Inflammatory macrophage treated with lipopolysaccharide for 1 hour (primary cell): ENCODE measurements at places on chromosomes 13 and 19.

- DNase-seq = peak; percentile 23
These were observed 24.6 kb downstream of the NOSIP start for GRCh38 chr19:49555600-49556411.

DNA sequence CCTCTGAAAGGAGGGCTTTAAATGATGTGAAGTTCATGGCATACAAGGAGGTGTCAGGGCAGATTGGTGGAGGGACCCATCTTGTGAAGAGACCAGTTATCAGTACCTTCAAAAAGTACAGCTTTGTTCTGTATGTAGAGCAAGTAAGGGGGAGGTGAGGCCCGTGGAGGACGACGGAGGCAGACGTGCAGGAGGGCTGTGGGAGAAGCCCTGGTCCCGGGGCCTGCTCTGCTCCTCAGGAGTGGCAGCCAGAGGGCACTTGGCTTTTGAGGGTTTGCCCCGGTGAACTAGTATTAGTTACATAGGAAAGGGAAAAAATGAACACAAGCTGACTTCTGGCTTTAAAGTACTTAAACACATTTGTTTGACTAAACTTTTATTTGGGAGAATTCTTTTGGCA is 42.1 kb downstream of the COG3 start:
- no peak for DNase-seq

GRCh38 chr13:100566543-100566942 is 22.0 kb downstream of the GGACT start:
- DNase-seq = no peak

- peak; percentile 50 for DNase-seq
These were observed 89.2 kb downstream of the RGCC start for GRCh38 chr13:41546372-41547190.

- DNase-seq = no peak
These were observed 353.5 kb downstream of the DACH1 start for GRCh38 chr13:71513411-71514033.

DNA sequence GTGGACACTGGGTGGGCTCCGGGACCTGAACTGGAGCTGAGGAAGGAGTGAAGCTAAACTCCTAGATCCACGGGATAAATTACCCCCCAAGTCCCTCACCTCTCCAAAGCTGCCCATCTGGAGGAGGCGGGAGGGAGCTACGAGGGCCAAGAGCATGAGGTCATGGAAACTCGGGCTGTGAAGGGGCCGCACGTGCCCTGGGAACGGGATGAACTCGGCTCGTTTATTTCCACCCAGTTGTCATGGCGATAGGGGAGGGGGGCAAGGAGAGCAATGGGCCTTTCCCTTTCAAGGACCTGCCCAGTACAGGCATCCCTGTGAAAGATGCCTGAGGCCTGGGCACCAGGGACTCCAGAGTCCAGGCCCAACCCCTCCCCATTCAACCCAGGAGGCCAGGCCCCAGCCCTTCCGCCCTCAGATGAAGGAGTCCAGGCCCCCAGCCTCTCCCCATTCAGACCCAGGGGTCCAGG is 3.8 kb downstream of the PPP1R12C start:
- no peak for DNase-seq

DNA sequence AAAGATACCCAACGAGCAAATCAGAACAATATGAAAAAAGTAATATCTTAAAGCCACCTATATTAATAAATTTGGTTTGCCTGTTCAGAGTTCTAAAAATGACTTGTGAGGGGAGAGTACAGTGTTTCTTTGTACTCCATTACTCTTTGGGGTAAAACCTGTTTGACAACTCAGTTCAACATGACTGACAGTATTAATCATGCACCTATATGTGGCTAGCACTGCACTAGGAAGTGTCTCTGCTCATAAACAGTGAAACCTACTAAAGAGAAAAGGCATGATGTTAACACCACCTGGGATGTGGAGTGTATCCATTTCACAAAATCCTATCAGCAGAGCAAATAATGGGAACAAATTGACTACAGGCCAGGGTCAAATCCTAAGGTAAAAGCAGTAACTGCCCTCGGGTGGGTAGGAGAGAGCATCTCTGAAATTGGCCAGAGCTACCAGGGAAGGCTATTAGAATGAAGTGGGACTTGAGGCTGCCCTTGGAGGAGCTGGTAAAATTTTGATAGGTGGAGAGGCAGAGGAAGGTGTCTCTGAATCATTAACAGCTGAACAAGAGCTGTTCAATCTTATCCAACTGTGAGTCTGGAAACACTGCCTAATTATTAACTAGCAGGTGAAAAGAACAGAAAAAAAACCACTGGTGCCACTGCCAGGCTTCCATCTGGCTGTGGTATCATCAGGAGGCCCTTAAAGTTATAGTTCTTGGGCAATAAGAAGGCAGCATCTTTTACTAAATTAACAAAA is 365.1 kb downstream of the DNAJC15 start:
- DNase-seq = no peak

GRCh38 chr19:45768655-45768983 is 433 bp downstream of the SIX5 start:
- DNase-seq = peak; percentile 61

GRCh38 chr19:14003251-14004055 is 2.7 kb downstream of the RFX1 start:
- DNase-seq = no peak

DNA sequence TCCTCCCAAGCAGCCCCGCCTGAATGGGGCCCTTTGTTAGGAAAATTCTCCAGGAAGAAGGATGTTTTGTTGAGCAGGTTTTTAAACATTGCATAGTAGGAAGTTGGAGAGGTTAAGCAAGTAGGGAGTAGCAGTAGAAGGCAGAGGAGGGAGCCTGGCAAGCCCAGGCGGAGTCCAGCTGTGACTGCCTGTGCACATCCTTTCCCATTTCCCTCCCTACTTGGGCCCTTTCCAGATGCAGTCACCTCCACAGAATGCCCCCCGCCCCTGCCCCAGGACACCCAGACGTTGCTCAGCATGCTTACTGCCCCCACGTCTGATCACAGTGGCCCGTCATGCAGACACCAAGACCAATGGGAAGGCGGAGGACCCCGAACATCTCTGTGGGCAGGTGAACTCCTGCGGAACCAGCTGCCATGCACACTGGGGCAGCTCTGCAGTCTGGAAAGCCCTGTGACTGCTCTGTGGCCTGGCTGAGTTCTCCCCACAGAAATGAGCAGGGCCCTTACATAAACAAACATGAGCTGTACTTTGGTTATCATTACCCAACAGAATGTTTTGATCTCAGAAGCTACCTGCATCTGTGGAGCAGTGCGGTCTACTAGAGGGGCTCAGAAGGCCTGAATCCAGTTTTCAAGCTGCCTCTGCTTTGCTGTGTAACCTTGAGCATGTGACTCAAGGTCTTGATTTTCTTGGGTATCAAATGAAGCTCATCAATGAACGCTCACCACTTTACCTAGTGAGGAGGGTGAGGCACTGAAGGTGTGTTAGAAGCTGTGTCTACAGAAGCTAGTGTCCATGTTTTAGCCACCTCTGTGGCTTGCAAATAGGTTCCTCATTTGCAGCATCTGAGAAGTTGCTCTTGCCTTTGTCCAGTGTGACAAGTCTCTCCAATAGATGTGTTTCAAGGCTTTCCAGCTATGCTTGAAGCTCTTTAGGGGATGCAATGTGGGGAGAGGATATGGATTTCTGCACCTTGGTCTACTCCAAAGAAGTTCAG is 84.2 kb downstream of the TNFRSF19 start:
- no peak for DNase-seq

DNA sequence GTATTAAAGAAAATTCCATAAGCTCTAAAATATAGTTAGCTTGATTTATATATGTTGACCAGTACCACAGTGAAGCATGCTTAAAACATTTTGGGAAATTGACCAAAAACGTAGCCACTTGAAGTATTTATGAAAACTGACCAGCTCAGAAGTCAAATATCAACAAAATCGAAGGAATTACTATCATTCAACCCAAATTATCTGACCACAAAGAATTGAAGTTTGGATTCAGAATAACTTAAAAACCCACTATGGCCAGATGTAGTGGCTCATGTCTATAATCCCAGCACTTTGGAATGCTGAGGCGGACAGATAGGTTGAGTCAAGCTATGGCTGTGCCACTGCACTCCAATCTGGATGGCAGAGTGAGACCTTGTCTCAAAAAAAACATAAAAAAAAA is 31.9 kb downstream of the GPALPP1 start:
- no peak for DNase-seq

DNA sequence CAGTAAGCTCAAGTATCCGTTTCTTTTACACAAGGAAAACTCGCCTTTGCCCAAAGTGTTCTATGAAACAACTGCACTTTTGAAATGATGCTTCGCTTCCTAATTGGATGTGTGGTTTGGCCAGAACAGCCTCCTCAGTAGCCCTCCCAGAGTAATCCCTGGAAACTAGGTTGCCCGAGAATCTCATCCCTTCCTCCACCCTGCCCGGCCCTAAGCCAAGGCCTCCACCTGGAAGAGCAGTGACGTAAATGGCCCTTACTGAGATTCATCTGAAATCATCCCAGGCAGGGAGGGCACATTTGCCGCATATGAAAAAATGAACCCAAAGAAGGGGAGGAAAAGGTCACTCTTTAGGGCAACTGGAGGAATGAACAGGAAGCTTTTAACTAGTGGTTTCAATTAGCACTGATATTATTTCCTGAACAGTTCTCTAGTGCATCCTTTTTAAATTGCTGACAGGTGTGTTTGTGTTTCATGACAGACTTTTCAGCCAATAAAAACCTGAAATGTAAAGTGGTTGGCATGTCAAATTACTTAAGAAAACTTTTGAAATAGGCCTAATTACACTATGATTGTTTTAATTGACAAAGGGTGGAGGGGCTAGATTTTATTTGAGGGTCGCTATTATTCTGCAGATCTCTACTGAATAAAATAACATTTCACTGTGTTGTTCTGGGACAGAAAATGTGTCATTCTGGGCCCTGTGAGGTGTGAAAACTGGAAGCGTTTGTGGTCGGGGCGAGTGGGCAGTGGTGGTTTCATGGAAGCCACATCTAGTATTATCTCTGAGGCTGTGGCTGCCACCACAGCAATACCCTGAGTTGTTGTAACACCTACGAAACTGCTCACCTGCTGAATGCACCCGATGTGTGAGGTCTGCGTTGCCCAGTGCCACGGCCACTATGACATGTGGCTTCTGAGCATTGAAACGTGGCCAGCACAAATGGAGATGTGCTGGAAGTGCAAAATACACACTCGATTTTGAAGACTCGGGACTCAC is 112.1 kb downstream of the ZIC5 start:
- no peak for DNase-seq

GRCh38 chr13:29844441-29844840 is 6.0 kb downstream of the UBL3 start:
- DNase-seq = no peak

DNA sequence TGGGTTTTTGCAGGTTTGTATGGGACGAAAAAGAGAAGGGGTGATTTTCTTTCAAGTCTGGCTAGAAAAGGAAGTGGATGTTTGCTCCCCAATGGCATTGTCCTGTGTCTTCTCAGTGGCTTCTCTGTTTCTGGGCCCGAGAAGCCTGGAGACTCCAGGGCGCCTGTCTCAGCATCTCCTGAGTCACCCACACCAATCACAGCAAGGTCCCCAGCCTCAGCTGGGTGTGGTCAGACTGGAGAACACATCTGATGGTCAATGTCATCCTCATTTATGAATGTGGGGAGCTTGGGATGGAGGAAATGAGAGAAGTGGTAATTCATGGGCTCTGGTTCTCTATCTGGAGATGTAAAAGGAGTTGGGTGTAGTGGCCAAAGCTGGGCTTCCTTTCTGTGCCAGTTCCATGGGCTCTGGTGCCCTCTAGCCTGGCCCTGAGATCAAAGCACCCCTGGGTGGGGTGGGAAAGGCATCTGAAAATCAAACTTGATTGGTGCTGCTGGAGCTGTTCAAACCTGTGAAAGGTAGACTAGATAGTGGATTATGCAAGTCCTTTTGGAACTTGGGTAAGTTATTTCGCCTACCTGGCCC is 13.4 kb downstream of the RASL11A start:
- peak; percentile 41 for DNase-seq

DNA sequence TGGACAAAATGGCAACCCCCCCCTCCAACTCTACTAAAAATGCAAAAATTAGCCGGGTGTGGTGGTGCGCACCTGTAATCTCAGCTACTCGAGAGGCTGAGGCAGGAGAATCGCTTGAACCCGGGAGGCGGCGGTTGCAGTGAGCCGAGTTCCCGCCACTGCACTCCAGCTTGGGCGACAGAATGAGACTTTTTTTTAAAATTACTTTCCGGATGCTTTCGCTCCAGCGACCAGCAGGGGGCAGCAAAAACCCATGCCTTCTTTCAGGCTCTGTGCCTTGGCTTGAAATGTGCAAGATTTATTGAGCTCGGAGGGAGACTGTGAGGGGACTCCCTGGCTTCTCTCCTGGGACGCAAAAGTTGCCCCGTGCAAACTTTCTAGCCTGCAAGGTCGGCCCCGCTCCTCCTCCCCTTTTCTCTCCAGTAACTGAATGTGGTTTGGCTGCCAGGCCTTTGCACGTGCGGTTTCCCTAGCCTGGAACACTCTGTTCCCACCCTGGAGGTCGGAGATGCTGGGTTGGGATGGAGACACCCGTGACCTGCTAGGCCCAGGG is 61.4 kb upstream of the NFIC start:
- DNase-seq = peak; percentile 48
